HT-29 (cell line): ENCODE measurements at places on chromosomes 6 and 20. TPM values are rescaled to one million over a fixed set of nuclear protein-coding genes. Genes with fewer than 3 reads are reported as not detected.

DNA sequence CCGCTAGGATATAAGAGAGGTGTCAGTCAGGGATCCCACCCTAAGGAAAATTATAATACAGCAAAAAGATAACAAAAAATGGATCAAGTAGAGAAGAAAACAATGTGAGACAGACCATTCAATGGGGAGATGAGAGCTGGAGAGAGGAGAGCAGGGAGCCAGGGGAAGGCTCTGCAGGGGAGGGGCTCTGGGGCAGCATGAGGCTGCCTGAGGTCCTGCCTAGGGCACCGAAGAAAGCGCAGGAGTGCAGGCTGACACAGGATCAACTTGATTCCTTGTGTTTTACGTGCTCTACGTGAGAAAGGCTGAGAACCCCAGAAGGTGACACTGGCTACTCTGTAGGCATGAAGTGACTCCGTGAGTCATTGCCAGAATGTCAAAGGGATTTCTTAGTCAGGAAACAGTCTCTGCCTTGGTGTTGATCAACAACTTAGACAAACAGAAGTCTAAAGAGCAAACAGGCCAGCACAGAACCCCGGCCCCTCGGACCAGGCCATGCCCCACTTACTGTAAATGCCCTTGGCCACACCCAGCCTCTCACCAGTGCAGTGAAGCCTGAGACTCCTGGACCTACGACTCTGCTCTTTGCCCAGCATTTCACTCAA is 290.1 kb upstream of the PRDM1 start:
- DNase-seq = no peak

Gene HMGN4
- total RNA-seq = 23.6 and 26.3 TPM in 2 replicates

Gene OR2B3
- total RNA-seq = not detected in 2 replicates

GRCh38 chr6:11999246-11999645 is 12.9 kb upstream of the HIVEP1 start:
- DNase-seq = no peak

GRCh38 chr20:2460752-2461424 is 9.7 kb downstream of the SNRPB start:
- DNase-seq = no peak

Gene AVP
- total RNA-seq = not detected in 2 replicates

GRCh38 chr6:134447423-134447822 is 129.5 kb upstream of the SGK1 start:
- DNase-seq = no peak

DNA sequence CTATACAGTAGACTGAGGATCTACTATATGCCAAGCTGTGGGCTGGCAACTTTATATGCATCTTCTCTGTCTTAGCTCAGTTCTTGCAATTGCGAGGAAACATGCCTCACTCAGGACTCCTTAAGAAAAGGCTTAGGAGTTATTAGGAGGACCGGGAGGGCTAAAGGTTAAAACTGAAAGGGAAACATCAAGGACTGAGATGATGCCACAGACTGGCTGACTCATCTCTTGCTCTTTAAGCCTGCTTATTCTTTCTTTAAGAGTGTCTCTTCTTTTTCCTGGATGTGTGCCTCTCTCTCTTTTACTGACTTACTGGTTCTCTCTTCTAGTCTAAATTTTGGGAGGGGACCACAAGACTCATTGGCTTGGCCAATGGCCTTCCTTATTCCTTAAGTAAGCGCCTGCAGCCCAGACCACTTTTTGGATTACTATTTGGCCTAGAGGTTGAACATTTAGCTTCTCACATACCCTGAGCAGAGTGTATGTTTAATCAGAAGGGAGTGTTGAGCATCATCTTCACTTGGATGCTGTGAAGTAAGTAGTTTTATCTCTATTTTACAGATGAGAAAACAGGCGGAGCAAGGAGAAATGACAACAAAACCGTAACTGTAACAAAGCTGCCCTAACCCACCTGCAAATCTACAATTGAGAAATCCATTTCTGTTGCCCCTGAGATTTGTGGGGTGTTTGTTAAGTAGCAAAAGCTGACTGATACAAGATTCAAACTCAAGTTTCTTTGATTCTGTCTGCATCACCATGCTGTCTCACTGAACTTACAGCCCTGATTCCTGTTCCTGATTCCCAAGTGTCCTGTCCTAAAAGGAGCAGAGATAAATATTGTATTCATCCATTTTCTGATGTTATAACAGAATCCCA is 7.2 kb upstream of the SDC4 start:
- DNase-seq = no peak

- DNase-seq = no peak
Measured at GRCh38 chr20:4813076-4813862, 91.6 kb downstream of the PRND start.

DNA sequence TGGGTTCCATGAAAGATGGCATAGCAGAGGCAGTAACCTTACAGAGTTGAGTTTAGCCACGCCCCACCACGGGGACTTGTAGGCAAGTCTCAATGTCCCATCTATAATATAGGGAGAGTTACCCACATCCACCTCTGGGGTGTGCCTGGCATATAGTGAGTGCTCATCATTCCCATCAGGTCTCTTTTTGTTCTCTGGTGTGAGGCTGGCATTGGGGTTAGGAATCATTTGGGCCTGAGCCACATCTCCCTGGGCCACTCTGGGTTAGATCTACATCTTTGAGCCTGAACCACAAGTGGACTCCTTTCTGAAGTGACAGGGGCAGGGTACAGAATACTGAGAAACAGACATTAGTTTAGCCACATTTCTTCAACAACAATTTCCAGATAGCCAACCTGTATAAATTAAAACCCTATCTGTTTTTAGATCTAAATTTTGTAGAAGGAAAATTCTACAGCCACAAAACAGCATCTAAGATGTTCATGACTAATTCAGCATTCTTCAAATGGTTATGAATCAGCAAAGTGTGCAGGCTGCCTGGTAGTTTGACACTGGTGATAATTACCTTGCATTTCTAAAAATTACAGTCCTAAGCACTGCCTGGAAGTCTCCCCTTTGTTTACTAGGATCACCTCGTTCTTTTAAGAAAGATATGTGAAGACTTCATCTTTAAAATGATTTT is 20.1 kb downstream of the RNF24 start:
- no peak for DNase-seq

DNA sequence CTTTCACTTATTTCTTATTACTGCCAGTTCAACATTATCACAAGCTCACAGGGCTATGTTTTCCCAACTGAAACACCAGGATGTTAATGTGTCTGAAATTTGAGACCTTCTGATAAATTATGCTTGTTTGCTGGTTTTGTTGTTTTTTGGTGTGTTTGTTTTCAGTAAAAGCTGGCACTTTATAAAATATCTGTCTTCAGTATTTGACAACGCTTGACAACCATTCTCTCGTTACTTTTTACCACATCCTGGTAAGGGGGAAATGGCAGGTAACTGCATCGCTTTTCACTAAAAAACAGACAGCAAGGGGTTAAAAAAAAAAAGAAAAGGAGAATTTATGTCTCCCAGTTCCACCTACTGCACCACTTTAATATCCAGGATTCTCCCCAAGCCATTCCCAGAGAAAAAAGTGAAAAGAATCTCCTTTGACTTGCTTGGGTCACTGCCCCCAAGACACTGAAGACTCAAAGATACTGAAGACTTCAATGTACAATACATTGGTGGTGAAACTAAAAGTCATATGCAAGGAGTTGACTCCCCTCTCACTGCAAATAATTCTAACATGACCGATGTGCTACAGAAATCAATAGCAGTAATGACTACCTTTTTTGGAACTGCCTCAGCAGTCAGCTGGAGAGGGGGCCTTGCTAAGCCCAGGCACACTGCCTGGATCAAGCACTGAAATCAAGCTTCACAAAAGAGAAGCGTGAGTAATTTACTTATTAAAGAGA is 88.9 kb downstream of the HIVEP2 start:
- DNase-seq = no peak

Gene LY6G6D
- not detected in 2 replicates for total RNA-seq

Gene GTSF1L
- total RNA-seq = not detected in 2 replicates
